ENCODE measurements at places on chromosomes 13 and 19.

DNA sequence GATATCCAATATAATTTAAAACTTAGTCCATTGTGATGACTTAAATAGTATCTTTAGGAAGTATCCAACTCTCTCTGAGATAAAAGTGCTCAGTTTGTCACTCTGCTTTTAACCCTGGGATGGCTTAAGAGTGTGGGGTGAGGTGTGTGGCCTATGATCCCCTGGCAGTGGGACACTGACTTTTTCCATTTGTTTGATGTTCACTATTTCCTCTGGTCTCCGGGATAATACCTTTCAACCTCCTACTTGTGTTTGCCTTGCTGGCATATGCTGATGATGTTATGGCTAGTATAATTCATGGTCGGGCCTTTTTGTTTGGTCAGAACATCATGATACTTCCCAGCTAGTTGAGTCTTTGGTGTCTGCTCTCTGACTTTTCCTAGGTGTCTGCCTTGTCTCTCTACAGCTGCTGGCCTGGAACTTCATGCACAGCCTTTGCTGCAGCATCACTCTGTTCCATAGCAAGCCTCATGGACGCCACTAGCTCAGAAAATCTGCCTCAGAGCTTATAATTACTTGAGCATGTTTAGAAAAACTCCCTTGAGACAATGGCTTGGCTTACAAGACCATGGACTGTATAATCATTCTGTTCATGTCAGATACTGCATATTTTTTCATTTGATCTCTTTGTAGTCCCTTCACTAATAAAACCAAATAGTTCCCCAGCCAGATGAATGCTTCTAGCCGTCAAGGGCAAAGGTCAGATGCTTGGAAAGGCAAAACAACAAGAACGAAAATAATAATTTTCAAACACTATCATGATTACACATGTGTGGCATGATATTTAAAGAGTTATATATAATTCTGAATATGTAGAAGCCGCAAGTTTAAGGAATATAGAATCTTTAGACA lies 75.2 kb downstream of the WDFY2 start:
- DNase-seq = no peak

GRCh38 chr13:72561791-72562190 lies 165.6 kb downstream of the MZT1 start:
- DNase-seq = no peak

DNA sequence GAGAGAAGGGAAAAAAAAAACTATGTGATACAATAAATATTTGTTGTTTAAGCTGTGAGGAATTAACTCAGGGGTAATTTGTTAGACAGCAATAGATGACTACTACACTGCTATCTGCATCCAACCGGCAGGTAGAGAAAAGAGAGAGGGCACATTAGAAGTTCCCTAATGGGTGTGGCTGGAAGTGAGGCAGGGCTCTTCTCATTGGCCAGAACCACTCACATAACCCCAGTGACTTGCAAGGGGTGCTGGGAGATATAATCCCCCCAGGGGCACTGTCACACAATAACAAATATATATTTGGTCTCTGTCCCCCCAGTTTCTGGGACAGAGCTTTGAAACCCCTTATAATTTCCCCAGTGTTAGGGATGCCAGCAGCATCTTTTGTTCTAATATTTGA lies 24.3 kb downstream of the FGF21 start:
- DNase-seq = no peak

DNA sequence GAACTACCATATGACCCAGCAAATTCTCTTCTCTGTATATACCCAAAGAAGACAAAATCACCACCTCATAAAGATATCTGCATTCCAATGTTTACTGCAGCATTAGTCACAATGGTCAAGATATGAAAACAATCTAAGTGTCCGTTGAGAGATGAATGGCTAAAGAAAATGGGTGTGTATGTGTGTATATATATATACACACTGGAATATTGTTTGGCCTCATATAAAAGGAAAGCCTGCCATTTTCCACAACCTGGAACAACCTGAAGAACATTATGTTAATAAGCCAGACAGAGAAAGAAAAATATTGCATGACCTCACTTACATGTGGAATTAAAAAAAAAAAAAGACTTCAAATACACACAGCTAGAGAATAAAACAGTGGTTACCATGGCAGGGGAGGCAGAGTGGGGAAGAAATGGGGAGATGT lies 29.5 kb upstream of the RBM26 start:
- DNase-seq = no peak

DNA sequence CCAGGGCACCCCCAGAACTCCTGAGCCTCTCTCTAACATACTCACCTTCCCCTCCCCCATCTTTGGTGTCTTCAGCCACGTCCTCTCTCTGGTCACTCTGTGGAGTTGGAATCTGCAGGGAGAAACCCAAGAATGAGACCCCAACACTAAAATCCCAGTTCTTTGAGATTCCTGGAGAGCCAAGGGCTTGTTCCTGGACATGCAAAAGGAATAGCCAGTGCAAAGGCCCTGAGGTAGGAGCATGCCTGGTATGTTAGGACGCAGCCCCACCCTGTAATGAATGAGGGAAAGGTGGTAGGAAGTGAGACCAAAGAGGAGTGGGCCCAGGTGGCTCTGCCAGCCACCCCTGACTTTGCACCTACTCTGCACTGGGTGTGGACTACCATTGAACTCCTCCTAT lies 2.4 kb upstream of the LPAR2 start:
- DNase-seq = no peak

DNA sequence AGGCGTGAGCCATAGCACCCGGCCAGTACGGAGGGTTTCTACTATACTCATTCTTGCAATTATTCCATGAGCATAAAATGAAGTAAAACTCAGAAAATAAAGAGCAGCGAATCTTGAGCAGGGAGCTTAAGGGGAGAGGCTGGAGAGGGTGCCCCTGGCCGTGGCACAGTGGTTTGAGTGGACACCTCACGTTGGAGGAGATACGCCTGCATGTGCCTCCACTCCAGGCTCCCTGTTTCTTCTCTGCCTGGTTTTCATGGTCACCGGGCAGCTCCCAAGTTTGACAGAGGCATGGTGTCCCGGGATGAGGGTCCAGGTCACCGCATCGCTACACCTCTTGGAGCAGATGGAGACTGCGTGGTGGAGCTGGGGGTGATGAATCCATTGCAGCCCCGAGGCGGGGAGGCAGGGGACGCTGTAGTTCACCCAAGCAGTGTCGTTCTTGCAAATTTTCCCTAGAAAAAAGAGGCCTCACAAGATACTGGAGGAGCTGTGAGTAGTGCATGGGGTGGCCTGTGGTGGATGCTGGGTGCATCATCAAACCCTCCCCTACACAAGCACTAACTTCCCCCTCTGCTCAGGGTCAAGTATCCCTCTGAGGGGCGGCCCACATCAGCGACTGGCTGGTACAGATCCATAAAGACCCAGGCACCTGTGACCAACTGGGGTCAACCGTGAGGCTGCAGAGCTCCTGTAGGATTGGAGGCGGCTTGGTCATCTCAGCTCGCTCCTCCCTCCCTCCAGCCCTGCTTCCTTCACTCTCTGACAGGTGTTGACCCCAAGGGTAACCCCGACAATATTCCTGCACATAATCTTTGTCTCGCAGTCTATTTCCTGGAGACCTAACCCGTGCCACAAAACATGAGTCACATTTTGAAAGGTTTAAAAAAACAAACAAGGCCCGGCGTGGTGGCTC lies 3.6 kb upstream of the MIER2 start:
- DNase-seq = no peak

DNA sequence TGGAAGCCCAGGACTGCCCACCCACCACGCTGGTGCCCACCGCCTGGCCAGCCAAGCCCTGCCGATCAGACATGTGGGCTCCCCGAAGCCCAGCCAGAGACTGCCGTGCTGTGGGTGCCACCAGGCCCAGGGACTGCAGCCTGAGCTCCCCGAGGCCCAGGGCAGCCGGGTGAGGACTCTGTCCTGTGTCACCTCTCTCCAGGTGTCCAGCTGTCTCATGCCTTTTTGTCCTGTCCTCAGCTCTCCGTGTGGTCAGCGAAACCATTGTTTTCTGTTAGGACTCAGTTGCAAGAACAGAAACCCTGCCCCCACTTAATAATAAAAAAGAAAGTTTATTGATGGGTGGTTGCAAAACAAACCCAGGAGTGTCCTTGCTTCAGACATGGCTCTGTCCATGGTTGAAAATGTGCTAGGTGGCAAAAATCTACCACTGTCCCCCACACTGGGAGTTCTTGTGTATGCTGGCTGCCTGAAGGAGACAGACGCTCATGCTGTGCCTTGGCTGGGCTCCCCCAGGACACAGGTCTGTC lies 9.9 kb downstream of the PLEKHF1 start:
- no peak for DNase-seq

GRCh38 chr13:94813920-94814475 lies 101.7 kb upstream of the SOX21 start:
- no peak for DNase-seq

GRCh38 chr13:111239764-111240670 lies 80.4 kb upstream of the TEX29 start:
- no peak for DNase-seq

DNA sequence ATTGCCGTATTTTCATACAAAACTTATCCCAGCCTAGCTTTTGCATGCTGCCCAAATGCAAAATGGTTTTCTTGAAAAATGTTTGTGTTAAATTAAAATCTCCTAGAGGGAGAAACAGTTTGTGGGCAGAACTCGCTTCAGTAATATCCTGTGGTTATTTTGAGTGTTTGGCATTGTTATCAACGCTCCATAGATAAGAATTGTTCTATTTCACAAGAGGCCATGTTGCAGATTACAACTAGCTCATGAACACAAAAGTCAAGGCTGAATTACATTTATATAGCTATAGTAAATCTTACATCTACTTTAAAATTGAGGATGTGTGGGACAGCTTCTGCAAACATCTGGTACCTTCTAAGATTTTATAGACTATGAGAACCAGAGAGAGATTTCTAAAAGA lies 447.9 kb downstream of the DCT start:
- no peak for DNase-seq

- DNase-seq = no peak
Observed at GRCh38 chr19:22595918-22596341, 38.2 kb upstream of the ZNF492 start.
